Hindlimb muscle (tissue), 1 donor: ENCODE measurements at places on chromosomes 13 and 19. TPM values are rescaled to one million over a fixed set of nuclear protein-coding genes. Genes with fewer than 3 reads are reported as not detected.
A peak's percentile ranks its signal among the peaks of the same experiment; 100 is the strongest.

Gene FSD1
- 1.2 TPM for polyA plus RNA-seq

DNA sequence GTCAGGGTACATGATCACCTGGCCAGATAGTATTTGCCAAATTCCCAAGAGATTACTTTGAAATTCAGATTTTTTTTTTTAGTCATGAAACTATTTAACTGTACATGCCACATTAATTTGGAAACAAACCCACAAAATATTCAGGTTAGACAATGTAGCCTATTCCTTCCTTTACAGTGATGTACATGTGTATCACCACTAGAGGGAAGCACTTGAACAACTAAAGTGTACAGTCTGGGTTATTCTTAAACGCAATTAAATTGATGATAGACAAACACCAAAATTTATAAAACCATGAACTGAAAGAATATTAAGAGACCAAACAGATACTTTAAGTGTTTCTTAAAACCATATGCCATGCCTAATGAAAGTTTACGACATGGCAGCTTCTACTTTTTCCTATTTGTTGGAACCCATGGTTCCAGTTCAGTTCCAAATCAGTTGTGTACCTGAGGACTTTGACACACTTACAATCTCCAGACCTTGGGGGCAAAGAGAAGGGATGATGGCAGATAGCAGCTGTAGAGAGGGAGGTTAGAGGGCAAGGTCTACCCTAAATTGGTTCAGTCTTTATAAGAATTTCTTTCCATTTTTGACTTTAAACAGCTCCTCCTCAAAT is 52.8 kb downstream of the TNFSF13B start:
- DNase-seq = peak; percentile 19

GRCh38 chr13:63189712-63190111 is 1774.1 kb upstream of the PCDH20 start:
- no peak for DNase-seq

Gene SLC10A2
- polyA plus RNA-seq = not detected

GRCh38 chr19:44905437-44906160 is at the start of gene APOE:
Gene APOE, plus strand, starts transcription at chr19:44905796. Its CDS starts 829 bp downstream, at chr19:44906625.
- DNase-seq = no peak

GRCh38 chr13:31038834-31039552 is 106.5 kb downstream of the TEX26 start:
- DNase-seq = no peak

Gene SIGLEC14
- polyA plus RNA-seq = 1.9 TPM

Gene CASP14
- 0.31 TPM for polyA plus RNA-seq

Gene LHFPL6
- 71.0 TPM for polyA plus RNA-seq

Gene ADPRHL1
- polyA plus RNA-seq = 263 TPM

- no peak for DNase-seq
Observed at GRCh38 chr13:46158983-46159382, 23.0 kb downstream of the LCP1 start.

Gene SIGLEC8
- polyA plus RNA-seq = 0.10 TPM

- no peak for DNase-seq
Observed at GRCh38 chr13:51235186-51235585, 13.0 kb downstream of the FAM124A start.

GRCh38 chr13:29081036-29081435 is 260.9 kb downstream of the MTUS2 start:
- DNase-seq = no peak

DNA sequence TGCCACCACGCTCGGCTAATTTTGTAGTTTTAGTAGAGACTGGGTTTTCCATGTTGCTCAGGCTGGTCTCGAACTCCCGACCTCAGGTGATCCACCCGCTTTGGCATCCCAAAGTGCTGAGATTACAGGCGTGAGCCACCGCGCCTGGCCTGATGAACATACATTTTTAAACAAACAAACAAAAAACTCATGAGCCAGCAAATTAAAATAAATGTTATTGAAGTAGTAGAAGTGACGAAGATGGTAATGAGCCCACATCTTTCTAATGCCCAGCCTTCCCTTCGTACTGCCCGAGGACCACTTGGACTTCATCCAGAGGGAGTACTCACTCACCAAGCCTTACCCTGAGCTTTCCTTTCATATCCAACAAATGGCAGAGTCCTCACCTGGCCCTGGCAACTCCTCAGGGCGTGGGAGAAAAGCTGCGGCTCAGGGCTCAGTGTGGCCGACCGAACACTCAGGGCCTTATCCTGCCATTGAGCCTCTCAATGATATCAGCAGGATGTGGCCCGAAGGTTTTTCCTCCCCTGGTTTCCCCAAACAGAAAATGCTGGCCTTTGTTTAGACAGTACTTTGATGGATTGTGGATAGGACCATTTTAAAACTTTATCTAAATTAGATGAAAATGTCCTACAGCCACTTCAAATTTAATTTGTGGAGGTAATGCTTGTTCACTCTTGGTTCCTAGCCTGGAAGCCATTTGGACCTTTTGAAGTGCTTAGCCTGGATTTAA is 22.8 kb upstream of the ABCC4 start:
- no peak for DNase-seq

- DNase-seq = no peak
Observed at GRCh38 chr13:97220151-97220900, 1.8 kb upstream of the MBNL2 start.

DNA sequence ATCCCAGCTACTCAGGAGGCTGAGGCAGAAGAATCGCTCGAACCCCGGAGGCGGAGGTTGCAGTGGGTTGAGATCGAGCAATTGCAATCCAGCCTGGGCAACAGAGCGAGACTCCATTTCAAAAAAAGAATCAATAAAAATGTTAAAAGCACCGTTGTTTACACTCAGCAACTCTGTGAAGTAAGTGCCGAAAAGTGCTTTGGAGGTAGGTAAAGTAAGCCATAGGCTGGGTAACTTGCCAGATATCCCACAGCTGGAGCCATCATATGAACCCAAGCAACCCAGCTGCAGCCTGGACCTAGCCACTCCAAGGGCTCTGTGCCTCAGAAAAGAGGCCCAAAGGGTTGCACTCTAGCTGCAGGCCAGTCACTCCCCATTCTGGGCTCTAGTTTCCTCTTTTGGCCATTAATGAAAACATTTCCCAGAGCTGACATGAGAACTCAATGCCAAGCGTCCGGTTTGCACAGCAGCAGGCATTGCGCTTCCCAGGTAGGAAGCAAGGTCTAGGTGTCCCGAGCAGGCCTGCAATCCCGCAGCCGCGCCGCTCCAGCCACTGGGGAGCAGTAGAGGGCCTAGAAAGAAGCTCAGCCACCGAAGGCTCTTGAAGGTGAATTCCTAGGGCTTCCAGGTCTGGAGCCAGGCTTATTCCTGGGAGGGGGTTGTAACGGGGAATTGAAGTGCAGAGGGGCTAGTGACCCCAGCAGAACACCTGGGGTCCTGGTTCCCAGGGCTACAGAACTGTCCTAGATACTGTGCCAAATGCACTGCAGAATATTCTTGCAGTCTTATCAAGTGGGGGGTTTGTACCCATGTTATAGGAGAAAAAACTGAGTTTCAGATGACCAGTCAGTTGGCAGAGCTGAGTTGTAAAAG is 4.1 kb upstream of the CD79A start:
- DNase-seq = no peak

DNA sequence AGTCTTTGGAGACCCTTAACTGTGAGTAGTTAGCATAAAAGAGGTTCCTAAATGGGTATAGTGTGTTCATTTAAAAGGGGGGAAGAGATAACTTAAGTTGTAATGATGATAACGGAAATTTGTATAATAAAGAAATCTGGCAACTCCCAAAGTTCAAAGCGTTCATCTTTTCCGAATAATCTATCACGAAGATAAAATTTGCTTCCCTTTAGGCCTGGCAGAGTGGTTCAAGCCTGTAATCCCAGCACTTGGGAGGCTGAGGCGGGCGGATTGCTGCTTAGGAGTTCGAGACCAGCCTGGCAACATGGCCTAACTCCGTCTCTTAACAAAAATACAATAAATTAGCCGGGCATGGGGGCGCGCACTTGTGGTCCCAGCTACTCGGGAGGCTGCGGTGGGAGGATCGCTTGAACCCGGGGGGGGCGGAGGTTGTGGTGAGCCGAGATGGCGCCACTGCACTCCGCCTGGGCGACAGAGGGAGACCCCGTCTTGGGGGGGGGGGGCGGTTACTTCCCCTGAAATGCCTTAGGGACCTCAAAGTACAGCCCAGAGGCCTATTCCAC is 934 bp downstream of the N4BP2L2 start:
- no peak for DNase-seq

DNA sequence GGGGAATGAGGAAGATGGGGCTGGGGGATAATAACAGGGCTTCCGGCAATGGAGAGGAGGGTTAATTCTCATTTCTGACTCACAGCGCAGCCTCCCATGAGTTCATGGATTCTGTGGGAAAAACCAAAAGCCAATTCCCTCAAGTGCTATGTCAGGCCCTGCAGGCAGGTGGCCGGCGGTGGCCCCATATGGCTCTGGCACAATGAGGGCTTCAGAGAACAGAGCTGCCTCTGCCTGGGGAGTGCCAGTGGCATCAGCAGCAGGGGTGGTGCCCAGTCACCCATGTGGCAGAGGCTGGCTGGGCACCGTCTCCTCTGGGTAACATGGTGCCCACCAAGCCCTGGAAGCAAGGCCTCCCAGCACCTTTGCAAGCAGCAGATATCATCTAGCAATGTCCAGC is 69.1 kb downstream of the ALOX5AP start:
- no peak for DNase-seq

GRCh38 chr13:49840266-49840665 is 47.8 kb upstream of the KPNA3 start:
- no peak for DNase-seq

Gene TEX26
- not detected for polyA plus RNA-seq

Gene RXFP2
- not detected for polyA plus RNA-seq

Gene FBL
- polyA plus RNA-seq = 240 TPM

Gene IGFL1
- not detected for polyA plus RNA-seq

GRCh38 chr13:20713751-20714150 is 10.3 kb downstream of the IL17D start:
- no peak for DNase-seq

DNA sequence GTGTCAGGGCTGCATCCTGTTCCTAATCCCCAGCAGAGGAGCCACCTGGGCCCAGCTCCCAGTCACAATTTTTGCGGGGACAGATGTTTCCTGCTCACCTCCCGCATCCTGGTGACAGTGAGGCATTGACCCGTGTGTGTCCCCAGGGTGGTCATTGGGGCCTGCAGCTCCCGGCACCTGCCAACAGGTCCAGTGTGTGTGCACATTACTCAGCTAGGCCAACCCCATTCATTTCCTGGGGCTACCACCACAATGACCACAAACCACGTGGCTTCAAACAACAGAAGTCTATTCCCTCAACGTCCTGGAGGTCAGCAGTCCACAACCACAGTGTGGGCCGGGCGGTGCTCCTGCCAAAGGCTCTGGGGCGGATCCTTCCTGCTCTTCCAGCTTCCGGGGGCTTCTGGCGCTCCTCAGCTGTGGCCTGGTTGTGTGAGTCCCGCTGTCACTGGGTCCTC is 11.9 kb upstream of the F2RL3 start:
- no peak for DNase-seq

DNA sequence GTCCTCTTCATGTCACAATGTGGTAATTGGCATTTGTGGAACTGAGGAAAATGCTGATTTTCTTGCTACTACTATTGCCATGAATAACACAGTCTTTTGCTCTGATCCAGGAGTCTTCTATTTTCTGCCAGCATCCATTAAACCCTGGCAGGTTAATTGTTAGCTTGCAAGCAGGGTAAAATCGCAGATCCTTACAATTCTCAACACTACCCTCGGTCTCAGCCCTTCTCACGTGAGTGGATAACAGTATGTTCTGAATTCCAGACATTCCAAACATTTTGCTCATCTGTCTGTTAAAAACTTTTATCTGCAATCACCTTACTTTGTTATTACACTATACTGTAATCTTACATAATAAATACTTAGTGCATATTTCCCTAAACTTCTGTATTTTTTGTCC is 251.3 kb upstream of the ATXN8OS start:
- DNase-seq = no peak

Gene AKAP8L
- polyA plus RNA-seq = 91.1 TPM

Gene WDR87
- polyA plus RNA-seq = 0.31 TPM

DNA sequence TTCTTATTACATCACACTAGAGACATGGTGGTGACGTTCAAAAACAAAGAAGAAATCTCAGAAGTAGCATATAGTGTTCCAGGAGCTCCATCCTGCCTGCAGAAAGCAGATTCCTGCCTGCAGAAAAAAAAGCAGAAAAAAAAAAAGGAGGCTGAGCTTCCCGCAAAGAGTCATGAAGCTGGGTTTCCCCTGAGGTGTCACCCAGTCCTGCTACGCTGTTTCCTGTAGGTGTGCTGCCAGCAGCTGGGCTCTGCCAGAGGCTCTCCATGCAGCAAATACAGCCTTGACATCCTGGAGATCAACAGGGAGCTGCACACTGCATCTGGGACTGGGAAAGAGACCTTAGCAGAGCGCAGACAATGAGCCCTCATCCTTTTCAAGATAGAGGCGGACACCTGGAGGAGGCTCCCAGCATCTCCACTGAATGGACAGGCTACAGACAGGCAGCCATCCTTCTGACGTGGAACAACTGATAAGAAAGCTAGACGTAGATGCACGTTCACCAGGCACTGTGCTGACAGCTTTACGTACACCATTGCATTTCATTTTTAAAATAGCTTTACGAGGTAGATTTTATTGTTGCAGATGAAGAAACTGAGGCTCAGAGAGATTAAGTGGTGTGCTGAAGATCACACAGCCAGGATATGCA is 350.9 kb downstream of the FOXO1 start:
- DNase-seq = no peak

GRCh38 chr13:75425216-75426009 is 56.6 kb downstream of the TBC1D4 start:
- no peak for DNase-seq

- DNase-seq = no peak
Observed at GRCh38 chr19:52351512-52351911, 15.5 kb downstream of the ZNF610 start.

DNA sequence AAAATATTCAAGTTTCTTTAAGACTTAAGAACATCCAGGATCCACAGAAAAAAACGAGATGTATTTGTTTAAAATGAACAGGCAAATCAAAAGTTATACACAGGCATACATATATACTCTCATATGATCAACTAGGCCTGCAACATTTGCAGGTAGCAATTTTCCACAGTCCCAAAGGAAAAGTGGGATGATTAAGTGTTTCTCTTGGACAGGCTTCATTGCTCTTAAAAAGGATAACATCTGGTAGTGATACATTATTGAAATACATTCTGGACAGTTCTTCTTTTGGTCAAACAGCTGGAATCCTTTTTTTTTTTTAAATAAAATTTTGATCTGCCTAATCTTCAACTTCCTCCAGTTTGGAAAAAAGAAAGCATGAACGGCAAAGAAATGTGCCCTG is 114.8 kb upstream of the TDRD3 start:
- DNase-seq = peak; percentile 58

Gene ZNF576
- polyA plus RNA-seq = 9.9 TPM

GRCh38 chr19:18271433-18271841 is 2.8 kb downstream of the IQCN start:
- DNase-seq = no peak

Gene CCDC70
- polyA plus RNA-seq = not detected

DNA sequence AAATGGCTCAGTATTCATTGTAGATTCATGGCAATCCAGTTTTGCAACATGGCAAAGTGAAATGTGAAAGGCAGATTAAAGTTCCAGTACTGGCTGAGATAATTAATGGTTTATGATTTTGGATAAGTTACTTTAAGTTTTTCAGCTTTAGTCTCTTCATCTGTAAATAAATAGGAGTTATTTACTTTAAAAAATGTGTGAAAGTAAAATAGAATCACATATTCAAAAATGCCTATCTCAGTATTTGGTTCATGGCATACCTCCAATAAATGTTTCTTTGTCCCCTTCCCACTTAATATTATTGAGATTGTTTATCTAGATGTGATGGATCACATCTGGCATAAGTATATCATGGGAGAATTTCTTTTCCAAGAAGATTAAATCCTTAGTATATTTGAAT is 426.0 kb downstream of the GPC5 start:
- no peak for DNase-seq

- peak; percentile 23 for DNase-seq
Observed at GRCh38 chr19:33794683-33795369, 1.8 kb upstream of the KCTD15 start.

Gene GGN
- 0.49 TPM for polyA plus RNA-seq
